ENCODE measurements at places on chromosomes 3 and 15.

DNA sequence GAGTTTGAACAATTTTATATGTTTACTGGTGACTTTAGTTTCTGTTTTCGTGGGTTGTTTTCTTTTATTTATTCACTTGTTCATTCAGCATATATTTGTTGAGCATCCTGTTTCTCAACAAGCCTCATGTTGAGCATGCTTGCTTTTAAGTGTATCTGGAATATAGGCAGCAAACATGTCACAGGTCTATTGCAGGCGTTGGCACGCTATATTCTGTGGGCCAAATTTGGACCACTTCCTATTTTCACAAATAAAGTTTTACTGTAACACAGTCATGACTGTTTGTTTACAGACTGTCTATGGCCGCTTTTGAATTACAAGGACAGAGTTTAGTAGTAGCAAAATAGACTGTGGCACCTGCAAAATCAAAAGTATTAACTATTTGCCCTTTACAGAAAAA is 89.6 kb downstream of the THRB start:
- no peak for DNase-seq

DNA sequence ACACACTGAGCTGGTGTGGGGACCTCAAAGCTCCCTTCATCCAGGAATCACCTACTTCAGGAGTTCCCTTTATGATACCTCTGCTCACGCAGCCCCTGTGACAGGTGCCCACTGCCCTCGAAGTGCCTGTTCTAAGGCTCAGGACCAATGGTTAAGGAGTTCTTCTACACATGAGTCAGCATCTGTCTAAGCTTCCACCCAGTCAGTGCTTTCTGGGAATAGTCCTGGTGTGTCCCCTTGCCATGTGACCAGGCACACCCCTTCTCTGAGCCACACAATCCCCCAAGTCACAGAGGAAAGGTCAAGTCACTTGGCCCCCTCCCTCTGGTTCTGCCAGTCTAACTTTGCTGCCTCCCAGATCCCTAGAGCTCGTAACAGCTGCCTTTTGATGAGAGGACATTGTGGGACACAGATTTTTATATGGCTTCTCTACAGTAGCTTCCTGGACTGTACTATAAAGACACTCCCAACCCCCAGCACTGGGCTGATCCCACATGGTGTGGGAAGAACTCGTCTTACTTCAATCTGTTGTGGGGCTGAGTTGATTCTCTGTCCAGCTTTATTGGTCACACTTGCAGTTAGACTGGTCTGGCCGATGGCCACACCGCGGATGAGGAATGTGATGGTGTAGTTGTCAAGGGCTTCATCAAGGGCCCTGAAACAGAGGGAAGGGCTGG is 78.8 kb downstream of the NUP210 start:
- no peak for DNase-seq

DNA sequence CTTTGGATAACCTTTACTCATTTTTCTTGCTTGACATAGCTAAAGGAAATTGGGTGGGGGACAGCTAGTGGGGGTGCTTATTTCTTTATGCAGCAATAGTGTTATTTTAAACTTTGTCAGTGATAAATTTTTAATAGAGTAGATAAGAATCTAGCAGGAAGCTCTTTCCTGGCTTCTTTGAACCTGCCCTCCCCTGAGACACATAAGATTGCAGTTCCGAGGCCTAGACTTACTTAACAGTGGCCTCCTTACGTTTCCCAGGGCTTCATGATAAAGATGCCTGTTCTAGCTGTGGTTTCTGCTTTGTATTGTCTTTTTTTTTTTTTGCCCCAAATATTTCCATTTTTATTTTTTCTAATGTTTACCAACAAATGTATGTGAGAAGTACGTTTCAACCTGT is 170.1 kb downstream of the VPS8 start:
- peak; percentile 64 for DNase-seq

GRCh38 chr3:171828902-171829770 is 14.0 kb upstream of the TMEM212 start:
- peak; percentile 58 for DNase-seq

GRCh38 chr15:69457304-69458280 is 5.0 kb downstream of the RPLP1 start:
- DNase-seq: peak; percentile 57

GRCh38 chr15:98850961-98851572 is 156.5 kb downstream of the PGPEP1L start:
- DNase-seq: peak; percentile 93

- peak; percentile 81 for DNase-seq
Measured at GRCh38 chr3:51539291-51539941, 897 bp downstream of the RAD54L2 start.

All from hematopoietic multipotent progenitor cell treated with erythropoietin and hydrocortisone succinate and interleukin-3 and kit ligand, for 4 days (in vitro differentiated cells).